Caudate nucleus (tissue), 63 donors: ENCODE measurements at places on chromosomes 7 and 10.

DNA sequence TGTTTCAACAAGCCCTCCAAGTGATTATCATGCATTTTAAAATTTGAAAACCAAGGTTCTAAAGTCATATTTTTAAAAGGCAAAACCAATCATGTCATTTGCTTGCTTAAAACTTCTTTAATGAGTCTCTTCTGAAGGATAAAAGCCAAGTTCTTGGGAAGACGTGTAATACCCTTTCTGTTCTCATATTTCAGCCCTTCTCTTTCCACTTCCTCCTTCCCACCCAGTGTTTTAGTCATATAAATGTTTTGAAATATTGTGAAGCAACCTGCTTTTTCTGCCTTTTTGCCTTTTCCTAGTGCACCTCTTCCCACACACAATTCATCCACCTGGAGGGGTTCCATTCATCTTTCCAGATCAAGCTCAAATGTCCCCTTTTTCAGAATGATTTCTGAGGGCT is 211.1 kb upstream of the LRRTM3 start:
- DNase-seq = no peak

- no peak for DNase-seq
These were observed 50.6 kb upstream of the NPY start for GRCh38 chr7:24233386-24233785.

DNA sequence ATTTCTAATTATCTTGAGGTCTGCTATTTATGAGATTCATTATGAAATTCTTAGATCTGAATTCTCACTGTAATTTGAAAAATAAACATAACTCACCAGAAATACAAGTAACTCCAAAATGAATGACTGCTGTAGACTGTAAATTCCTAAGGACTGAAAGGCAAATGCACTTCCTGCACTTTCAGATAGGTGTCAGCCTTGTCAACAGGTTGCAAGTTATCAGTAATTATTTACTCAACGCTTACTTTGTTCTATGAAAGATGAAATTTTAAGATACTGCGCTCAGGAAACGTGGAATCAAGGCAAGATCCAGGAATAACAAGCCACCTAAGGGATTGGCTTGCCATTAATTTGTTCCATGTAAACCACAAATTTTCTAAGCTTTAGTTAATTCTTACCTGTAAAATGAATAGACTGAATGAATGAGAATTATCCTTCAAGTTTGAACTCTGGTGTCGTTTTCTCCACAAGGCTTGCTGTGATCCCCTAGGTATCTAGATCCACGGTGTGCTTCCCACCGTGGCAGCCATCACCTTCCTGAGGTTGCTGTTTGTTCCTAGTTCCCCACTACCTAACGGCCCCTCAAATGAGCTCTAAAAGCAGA is 12.6 kb downstream of the DHX32 start:
- no peak for DNase-seq

GRCh38 chr10:28666751-28667467 is 10.4 kb upstream of the BAMBI start:
- DNase-seq = no peak

DNA sequence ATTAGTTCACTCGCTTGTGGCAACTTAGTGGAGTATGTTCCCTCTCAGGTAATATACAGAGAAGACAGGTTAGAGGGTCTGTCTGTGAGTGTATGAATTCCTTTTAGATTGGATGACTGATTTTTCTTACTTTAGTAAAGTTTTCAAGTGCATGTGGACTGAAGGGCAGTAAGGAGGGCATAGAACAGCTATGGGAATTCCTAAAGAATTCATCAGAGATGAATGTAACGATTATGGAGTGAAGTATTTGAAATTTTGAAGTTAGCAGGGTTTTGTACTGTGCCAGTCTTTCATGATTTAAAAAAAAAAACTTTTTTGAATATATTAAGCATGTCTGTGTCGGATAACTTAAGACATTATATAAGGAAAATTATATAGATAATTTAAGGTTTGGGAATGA is 15.5 kb downstream of the MAPK8 start:
- DNase-seq = no peak

DNA sequence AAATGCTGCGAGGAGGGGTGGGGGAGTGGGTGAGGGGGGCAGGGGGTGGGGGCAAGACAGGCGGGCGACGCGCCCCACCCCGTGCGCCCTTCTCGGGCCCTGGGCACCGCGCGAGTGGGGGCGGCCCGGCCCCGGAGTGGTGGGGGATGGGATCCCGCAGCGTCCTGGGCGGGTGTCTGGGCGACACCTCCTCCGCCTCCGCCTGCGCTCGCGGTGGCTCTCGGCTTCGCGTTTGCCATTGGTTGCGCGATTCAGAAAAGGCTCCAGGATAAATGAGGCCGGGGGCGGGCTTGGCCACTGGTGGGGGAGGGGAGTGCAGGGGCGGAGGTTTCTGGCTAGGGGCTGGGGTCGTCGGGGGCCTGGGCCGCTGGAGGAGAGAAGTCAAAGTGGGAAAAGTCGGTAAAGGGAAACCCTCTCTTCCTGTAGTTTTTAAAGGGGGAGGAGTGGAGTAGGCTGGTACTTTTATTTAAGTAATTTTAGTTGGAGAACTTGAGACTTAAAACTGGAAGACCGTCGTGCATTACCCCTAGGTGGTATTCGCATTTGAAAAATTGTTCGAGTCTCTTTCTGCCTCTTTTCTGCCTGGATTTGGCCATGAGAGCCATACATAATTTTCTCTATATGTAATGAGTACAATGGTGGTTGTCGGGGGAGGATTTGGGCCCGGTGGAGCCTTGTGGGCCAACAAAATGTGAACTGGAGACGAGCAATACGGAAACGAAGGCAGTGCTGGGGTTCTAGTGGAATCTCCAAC is 992 bp upstream of the IGF2BP3 start:
- DNase-seq = no peak

DNA sequence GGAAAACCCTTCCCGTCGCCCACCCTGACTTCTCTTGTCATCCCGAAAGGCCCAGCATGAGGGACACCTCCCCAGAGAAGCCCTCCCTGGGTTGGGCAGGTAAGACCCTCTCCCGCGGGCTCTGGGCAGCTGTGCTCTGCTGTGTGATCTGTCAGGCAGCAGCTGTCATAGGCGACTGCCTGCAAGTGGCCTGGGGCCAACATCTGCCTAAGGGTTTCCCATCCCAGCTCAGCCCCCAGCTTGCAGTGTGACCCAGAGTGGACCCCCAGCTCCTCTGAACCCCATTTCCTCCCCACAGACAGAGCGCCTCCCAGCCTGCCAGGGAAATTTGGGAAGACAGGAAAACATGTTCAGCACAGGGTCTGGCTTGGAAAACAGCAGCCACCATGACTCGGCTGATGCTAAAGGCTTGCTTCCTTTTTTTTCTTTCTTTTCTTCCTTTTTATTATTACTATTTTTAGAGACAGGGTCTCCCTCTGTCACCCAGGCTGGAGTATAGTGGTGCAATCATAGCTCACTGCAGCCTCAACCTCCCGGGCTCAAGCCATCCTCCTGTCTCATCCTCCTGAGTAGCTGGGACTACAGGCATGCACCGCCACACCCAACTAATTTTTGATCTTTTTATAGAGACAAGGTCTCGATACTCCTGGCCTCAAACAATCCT is 18.3 kb upstream of the TNRC18 start:
- DNase-seq = no peak

DNA sequence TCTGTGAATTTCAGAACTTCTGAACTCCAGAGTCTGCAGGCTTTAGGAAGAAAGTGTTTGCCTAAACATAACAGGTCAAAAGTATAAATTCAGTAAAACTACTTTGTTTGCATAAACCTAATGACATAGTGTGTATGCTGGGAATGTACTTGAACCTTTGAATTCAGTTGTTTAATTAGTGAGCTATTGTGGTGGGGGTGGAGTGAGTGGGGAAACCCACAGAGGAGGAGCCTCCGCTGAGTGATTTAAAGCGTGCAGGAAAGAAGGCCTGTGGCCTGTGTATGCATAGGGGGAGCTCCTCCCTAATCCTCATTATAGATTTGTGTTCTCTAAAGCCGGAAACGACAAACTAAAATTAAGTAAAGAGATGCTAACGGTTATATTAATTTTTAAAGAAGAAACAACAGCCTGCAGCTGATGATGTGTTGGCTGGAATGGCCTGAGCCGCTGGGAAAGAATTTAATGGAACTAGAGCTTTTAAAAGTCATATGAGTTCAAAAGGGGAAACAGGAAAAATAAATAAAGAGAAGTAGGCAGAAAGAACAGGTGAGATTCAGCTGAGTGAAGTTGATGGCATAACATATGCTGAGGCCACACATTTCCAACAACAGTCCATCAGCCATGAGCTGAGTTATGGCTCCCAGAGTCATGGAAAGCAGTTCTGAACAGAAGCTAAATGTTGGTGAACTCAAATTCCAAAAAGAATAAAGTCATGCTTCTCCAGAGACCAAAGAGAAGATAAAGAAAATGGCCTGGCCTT is 595.0 kb downstream of the GRM8 start:
- no peak for DNase-seq

GRCh38 chr10:57987055-57987721 is 280.5 kb downstream of the IPMK start:
- DNase-seq = no peak

DNA sequence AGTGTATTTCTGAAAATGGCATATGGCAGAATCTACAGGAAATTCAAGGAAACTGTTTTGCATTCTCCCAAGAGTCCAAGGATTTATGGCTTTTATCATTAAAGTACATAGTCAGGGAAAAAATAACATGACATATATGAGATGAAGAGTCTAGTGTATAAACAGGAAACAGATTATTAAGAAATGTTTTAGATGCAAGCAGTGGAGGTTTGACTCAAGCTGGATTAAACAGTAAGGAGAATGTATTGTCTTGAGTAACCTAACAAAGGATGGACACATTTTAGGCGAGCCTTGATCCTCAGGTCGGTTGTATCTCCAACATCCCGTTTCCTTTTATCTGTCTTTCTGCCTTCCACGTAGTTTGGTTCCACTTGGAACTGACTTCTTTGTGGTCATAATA is 17.9 kb downstream of the OR6B1 start:
- DNase-seq = no peak

DNA sequence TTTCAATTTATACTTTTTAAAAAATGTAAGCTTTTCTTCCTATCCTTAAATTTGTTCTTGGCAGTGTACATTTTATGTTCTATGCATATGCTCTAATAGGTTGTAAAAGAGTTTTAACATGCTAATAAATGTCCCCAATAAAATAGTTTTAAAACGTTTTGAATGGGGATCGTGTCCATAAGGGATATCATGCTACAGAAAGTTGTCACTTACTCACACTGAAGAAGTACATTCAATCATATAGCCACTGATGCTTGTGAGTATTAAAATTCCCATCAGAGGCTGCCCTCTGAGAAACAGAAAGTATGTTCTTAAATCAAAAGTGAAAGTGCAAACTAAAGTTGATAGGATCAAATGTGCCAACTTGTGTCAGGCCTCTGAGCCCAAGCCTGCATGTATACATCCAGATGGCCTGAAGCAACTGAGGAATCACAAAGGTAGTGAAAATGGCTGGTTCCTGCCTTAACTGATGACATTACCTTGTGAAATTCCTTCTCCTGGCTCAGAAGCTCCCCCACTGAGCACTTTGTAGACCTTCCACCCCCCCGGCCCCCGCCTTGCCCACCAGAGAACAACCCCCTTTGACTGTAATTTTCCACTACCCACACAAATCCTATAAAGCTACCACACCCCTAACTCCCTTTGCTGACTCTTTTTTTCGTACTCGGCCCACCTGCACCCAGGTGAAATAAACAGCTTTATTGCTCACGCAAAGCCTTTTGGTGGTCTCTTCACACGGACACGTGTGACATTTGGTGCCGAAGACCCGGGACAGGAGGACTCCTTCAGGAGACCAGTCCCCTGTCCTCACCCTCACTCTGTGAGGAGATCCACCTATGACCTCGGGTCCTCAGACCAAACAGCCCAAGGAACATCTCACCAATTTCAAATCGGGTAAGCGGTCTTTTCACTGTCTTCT is 877 bp upstream of the NOD1 start:
- DNase-seq = no peak

DNA sequence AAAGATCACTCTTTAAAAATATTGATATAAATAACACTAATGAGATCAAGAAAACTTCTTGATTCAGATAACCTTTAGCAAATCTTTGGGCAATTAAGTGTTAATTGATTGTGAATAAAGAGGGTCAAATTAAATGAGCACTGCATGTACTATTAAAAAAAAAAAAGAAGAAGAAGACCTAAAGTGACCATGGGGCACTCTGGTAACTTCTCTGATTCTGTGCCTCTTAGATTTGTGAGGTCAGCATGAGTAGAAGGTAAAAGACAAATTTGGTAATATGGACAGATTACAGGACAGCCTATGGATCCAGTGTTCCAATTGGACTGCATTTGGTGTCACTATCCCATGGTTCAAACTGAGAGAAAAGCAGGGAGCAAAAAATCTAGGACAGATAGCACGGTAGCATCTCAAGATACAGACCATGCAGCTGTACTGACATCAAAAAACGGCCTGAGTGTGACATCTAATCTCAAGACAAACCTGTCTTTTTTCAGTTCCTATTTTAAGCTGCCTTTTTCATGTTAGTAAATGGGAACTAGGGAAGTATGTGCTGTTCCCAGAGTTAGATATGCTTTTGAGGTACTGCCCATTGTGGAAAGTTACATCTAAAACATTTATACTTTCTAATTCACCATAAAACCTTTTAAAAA is 128.0 kb downstream of the KCND2 start:
- DNase-seq = no peak

- no peak for DNase-seq
These were observed 6.4 kb downstream of the AGBL3 start for GRCh38 chr7:134992626-134993179.

- no peak for DNase-seq
These were observed 134.2 kb downstream of the ELAPOR2 start for GRCh38 chr7:86925221-86925620.

GRCh38 chr7:33853361-33854062 is 51.8 kb upstream of the BMPER start:
- DNase-seq = no peak

DNA sequence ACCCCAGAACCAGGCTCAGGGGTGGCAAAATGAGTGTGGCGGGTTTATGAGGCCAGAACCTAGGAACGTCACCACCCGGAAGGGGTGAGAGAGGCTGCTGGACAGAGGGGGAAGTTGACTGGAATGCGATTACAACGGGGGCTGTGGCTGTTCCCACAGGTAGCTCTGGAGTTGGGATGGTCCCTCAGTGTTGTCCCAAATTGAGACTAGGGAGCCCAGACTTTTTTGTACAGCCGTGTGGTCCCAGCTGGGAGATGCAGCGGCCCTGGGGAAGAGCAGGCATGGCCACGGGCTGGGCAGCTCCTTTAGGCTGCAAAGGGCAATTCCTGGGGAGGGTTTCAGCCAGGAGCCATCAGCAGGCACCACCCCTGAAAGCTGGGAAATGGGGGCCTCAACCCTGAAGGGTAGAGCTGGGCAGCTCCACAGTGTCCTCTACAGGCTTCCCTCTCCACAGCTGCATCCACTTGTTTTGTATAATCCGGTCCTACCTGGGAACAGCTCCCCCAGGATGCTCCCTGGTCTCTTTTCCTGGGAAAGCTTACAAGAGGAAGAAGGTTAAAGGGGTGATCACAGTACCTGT is 11.0 kb upstream of the GDF10 start:
- DNase-seq = no peak

DNA sequence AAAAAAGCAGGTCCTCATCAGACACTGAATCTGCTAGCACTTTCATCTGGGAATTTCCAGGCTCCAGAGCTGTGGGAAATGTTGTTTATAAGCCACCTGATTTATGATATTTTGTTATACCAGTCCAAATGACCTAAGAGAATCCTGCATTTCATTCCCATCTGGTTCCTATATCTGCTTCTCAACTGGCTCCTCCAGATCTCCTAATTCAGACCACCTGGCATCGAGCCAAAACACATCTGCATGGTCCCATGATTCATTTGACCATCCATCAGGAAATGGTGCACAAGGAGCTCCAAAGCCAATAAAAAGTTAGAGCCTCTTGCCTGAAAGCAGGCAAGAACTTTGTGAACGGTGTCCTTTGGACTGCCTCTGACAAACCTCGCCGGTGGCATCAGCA is 108.9 kb downstream of the IPMK start:
- DNase-seq = no peak

GRCh38 chr10:11729790-11730315 is 12.3 kb upstream of the ECHDC3 start:
- DNase-seq = no peak
